ENCODE measurements at places on chromosomes 4 and X.
A peak's percentile ranks its signal among the peaks of the same experiment; 100 is the strongest.

DNA sequence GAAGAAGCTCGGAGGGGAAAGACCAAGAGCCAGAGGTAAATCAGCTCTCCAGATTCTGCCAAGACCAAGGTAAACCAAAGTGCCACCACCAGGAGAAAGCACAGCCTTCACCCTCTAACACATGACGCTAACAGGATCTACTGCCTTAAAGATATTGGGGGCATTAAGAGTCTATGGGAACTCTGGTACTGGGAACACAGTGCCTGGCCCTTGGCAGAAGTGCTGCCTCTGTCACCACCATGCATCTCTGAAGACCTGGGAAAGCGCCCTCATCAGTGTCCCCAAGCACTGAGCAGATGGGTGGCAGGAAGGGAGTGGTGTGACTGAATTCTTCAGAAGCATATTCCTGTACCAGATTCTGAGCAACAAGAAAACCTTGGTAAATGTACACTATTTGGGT lies 1.3 kb downstream of the QDPR start:
- DNase-seq = no peak

GRCh38 chr4:31054295-31054694 lies 334.1 kb downstream of the PCDH7 start:
- no peak for DNase-seq

DNA sequence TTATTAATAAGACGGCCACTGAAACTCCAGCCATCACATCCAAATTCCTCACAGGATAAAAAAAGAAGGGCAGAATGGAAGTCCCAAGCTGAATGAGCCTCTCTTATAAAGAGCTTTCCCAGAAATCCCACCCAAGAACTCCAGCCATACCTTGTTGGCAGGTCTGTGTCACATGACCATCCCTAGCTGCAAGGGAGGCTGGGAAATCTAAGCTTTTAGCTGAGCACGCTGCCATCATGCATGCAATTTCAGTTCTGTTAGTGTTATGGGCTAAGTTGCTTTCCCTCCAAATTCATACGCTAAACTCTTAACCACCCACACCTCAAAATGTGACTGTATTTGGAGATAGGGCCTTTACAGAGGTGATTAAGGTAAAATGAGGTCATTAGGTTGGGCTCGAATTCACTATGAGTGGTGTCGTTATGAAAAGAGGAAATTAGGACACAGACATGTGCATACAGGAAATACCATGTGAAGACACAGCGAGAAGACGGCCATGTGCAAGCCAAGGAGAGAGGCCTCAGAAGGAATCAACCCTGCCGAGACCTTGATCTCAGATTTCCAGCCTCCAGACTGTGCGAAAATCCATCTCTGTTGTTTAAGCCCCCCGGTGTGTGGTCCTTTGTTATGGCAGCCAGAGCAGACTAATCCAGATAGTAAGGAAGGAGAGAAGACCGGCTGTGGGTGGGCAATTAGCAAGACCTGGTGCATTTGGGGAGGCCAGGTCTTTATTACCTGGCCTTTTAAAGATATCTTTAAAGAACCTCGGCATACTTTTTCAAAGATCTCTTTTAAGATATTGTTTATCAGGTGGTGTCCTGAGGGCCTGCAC lies 317.6 kb downstream of the BCOR start:
- no peak for DNase-seq

DNA sequence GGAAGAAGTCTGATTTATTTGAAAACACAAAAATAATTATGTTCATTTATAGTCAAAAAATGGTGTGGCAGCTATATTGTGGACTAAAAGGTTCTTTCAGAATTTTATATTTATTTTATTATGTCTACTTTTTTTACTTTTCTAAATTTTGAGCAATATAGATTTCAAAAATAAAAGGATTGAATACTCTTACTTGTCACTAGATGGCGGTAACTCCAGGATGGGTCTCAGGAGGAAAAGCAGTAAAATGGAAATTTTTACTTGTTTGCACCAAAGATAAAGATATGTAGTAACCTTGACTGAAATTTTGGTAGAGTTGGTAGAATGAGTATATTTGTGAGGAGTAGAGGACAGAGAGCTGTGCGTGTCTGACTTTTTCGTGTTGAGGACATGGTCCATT lies 14.5 kb upstream of the DACH2 start:
- DNase-seq = peak; percentile 26

DNA sequence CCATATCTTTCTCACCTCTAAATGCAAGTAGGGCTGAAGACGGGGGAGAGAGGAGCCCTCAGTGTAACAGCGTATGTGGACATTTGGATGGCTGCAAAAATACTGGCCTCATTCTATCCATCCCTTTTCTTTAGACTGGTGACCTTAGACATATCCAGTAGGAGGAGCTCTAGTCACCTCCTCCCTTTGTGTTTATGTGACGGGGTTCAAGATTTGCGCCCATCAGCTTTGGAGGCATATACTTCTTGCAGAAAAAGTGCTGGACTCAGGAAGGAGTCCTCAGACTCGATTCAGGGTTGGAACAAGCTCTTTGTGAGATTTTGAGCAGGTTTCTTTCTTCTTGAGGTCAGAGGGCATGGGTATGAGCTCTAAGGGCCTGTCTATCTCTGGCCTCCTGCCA lies 86.2 kb downstream of the MAMLD1 start:
- no peak for DNase-seq

DNA sequence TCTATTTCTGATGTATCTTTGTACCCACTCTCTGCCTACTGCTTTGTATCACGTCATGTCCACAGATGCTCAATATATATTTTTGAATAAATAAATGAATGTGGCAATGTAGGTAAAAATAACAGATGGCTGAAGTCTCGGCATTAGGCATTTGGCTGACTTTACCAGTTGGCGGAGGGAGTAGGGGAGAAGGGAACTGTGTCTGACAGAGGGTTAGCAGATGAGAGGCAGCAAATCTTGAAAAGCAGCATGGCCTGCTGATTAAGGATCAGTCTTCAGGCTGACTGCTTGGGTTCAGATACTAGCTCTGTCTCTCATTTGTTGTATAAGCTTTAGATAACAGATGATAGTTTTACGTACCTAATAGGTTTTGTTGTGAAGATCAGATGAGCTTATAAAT lies 31.9 kb upstream of the RASGEF1B start:
- peak; percentile 92 for DNase-seq

DNA sequence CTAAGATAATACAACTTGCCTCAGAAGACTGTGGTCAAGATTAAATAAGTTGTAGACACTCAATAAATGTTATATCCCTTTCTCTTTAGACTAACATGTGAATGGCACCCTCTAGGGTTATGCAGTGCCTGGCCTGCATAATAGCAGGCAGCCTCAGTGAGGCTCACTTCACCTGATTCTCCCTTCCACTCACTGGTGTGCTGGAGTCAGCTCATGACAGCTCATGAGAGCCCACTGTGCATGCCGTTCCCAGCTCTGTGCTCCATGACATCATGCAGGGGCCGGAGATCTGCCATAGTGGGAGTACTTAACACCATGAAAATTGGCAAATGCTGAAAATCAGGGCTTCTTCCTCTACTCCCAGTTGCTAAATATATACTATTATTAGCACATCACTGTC lies 64.5 kb downstream of the TEC start:
- no peak for DNase-seq

DNA sequence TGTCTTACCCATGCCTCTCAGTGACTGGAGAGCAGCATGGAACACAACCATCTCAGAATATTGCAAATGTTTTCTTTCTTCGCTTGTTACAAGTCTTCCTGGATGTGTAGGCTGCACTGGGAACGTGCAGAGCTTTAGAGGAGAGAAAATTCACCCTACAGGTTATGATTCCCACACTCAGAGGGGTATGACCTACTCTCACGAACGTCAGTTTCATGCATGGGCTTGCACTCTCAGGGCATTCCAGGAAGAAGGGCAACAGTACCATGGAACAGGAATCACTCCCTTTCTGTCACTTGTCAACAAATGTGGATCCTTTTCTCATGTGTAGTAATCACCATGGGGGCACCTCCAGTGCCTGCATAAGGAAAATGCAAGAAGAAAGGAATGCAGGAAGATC lies 75.8 kb downstream of the NBDY start:
- no peak for DNase-seq

DNA sequence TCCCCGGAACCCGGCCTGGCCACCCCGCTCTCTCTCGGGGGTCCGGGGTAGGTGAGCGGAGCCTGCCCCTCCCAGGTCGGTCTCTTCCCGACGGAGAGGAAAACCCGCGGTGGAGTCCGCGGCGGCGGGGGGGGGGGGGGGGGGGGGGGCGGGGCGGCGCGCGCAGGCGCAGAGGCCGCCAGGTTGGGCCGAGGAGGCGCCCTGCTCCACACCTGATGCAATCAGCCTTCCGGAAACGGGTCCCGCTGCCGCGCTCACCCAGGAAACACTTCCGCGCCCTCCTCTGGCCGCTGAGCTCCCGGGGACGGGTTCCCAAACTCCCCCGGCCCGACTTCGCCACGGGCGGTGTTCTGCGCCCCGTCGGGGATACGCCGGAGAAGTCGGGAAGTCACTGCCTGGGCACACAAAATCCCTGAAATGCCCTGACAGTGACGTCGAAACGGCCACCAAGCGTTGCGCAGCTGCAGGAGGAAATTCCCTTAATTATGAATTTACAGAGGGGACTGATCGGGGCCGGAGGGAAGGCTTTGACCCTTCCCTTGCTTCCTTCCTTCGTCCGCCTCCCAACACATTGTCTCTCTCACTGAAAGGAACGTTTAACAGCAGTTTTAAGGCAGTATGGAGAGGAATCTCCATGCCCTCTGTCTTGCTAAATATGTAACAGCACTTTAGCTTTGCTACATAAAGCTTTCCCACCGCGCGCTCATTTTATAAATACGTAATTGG lies 2.1 kb upstream of the APBB2 start:
- DNase-seq = peak; percentile 91

GRCh38 chr4:78787392-78788006 lies 11.3 kb downstream of the BMP2K start:
- no peak for DNase-seq

DNA sequence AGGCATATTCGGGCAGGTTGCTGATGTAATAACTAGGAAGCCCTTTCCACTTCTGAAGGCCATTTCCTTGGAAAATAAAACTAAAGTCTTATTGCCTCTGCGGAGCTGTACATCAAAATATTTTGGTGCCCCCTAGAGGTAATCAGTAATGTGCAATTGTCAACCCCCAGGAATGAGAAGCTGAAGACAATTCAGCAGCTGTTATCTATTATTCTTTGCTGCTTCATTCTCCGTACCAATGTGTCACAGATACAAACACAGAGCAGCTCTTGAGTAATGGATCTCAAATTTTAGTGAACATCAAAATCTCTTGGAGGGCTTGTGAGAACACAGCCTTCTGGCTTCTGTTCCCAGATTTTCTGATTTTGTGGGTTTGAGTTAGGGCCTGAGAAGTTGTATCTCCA lies 3.5 kb upstream of the SLIT2 start:
- peak; percentile 74 for DNase-seq

GRCh38 chr4:176799653-176800052 lies 6.9 kb upstream of the VEGFC start:
- DNase-seq = no peak

DNA sequence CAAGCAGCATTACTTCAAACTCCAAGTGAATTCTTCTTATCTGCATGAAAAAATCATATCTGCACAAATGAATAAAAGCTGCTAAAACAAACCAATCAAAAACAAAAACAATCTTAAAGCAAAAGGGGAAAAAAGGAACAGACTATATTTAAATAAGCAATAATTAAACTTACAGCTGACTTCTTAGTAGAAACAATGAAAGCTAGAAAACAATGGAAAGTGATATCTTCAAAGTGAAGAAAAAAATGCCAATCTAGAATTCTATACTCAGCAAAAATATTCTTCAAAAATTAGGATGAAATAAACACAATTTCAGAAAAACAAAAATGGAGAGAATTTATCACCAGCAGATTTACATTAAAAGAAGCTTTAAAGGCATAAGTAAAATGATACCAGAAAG lies 20.0 kb downstream of the STBD1 start:
- DNase-seq = no peak

GRCh38 chr4:153781717-153782416 lies 7.0 kb downstream of the SFRP2 start:
- DNase-seq = no peak

- DNase-seq = no peak
Observed at GRCh38 chrX:74297766-74298165, 6.2 kb upstream of the ZCCHC13 start.

DNA sequence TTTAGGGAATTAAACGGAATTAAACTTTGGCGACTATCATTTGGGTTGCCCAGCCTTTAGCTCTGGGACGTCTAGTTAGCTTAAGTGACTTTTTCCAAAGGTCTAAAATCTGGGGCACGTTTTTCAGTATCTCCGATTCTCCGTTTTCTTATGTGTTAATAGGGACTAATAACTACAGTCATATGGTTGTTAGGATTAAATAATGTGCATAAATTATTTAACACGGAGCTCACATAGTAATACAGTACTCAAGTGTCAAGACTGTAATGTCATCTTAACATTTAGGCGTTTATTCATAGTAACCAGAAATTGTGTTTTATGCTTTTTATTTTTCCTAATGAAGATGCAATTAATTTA lies 466 bp upstream of the CCNA2 start:
- no peak for DNase-seq

GRCh38 chr4:119080721-119081541 lies 54.7 kb upstream of the MYOZ2 start:
- no peak for DNase-seq

GRCh38 chrX:150465881-150466775 lies 102.3 kb upstream of the MTM1 start:
- no peak for DNase-seq

DNA sequence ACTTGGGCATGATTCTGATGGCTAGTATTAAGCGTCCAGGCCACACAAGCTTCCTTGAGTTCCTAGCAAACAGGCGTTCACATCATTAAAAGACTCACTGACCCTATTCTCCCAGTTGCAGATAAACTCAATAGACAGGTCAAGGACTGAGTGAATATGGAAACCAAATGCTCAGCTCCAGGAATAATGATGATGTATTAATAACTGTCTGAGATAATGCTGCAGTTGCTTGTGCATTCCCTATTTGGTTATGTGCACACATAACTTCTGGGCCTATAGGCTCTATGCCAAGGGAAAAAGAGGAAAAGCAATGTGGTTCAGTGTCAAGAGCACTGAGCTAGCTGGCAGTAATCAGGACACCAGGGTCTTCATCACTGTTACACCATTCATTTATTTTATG lies 3.5 kb downstream of the RAB9B start:
- no peak for DNase-seq

DNA sequence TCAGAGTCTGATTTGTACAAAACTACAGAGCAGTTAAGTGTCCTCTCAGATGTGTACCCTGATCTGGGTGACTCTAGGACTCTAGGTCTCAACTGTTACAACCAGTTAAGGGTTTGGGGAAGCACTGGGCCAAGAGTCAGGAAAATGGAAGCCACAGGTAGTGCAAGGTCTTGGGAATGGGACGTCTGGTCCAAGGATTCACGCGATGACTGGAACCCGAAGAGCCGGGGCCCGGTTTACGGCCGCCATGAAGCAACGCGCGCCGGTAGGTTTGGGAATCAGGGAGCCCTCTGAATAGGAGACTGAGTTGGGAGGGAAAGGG lies 321 bp upstream of the HPRT1 start:
- DNase-seq = no peak

- DNase-seq = no peak
Observed at GRCh38 chr4:81412946-81413495, 58.7 kb downstream of the RASGEF1B start.

GRCh38 chr4:87209182-87209581 lies 11.2 kb downstream of the KLHL8 start:
- DNase-seq = no peak

- DNase-seq = no peak
Observed at GRCh38 chr4:101921370-101921769, 130.8 kb downstream of the BANK1 start.

- no peak for DNase-seq
Observed at GRCh38 chr4:19774690-19775256, 476.9 kb upstream of the SLIT2 start.

GRCh38 chrX:11611161-11611560 lies 54.6 kb downstream of the ARHGAP6 start:
- no peak for DNase-seq

Measured in brain (organoid and tissue), 16 donors.